ENCODE measurements at places on chromosomes 12 and 14.

DNA sequence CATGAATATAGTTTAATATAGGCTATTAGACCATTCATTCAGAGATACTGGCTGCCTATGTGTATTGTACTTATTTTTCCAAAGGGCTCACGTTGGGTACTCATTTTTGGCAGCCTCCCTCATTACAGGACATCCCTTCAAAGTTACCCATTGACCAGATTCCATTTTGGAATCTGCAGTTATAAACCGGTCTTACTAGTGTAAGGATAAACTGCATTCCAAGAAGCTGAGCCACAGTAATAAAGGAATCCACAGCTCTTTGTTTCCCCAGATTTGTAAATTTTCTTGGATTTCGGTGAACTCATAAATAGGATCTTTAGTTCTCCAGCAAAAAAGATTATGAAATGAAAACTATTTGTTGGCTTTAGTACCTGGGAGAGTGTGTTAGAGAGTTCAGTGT is 18.9 kb upstream of the CFL2 start:
- DNase-seq: no peak

GRCh38 chr14:81991998-81992397 is 458.3 kb upstream of the SEL1L start:
- DNase-seq: no peak

DNA sequence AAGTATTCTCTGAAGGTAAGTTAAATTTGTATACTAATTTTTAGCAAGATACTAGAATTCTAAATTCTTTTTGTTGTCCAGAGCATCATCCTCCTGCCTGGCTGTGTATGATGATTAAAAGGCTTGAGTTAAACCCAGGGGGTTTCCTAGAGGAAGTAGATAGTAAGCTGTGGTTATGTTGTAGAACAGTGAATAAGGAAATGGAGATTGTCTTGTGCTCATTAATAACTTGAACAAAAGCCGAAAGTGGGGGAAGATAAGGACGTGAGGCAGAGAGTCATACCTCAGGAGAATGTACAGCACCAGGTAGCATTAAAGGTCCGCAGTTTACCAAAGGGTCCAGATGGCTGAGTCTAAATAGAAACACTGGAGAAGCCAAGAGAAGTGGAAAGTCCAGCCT is 42.0 kb downstream of the CKB start:
- DNase-seq: no peak

DNA sequence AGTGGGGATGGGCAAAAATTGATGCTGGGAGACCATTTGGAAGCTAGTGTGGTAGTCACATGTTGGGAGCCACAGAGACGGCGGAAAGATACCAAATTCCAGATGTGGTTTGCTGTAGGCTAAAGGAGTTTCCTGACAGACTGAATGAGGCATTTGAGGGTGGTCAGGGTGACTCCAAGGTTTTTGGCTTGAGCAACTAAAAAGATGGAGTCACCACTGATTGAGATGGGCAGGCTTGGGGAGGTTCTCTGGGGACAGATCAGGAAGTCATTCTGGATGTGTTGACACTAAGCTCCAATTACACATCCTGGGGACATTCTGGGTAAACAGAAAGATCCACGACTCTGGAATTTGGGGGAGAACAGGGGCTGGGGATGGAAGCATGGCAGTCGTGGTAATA is 15.5 kb upstream of the SERPINA9 start:
- DNase-seq: no peak

DNA sequence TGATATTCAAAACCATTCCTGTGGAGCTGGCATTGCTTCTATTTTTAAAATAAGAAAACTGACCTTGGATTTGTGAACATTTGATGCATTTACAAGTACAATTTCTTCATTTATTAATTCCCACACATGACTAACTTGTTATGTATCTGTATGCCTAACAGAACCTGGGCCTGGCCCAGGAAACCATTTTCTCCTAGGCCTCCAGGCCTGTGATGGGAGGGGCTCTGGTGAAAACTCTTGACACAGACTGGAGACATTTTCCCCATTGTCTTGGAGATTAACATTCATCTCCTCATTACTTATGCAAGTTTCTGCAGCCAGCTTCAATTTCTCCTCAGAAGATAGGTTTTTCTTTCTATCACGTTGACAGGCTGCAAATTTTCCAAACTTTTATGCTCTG is 42.0 kb downstream of the GLIPR1L2 start:
- DNase-seq: no peak

- DNase-seq: no peak
Measured at GRCh38 chr14:56137453-56137807, 19.2 kb downstream of the PELI2 start.
